ENCODE measurements at places on chromosomes 6 and 20.

DNA sequence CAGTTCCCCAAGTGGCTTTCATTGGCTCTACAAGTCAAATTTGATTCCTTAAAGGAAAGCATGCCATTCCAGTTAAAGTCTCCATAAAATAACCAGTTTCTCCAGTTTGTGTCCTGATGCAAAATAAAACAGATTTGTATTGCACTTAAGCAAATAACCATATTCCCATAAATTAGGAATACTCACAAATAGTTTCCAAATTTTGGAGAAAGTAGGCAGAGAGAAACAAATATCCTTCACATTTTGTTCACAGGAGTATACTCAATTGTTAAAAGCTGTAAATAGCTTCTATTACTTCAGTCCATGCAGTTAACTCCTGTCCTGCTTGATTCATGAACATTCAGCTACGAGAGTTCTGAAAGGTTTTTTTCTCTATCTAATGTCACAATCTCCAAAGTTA, 281.4 kb upstream of the RGS17 start:
- DNase-seq: no peak

GRCh38 chr6:85449818-85450759, at the start of gene NT5E:
NT5E (plus strand) TSS chr6:85450083; CDS start chr6:85450140, 57 bp downstream.
- peak; percentile 87 for DNase-seq

GRCh38 chr6:111714416-111715270, 109.0 kb upstream of the TRAF3IP2 start:
- DNase-seq: no peak

DNA sequence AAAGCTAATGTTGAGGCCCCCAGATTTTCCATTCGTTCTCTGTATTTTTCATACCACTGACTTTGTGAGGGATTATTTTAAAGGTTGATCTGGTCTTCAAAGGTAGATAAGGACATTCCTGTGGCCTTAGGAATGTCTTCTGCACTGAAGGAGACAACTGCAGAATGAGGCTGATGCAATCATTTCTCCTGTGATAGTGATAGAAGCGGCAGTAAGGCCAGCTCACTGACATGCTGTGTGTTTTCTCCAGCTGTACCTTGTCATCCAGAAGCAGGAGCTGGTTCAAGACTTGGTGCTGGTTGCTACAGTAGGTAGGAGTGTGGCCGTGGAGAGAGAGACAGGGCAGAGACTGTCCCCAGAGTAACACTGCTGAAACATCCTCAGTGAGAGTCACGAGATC, 53.8 kb downstream of the DCBLD1 start:
- peak; percentile 77 for DNase-seq

GRCh38 chr6:130050230-130050629, 31.8 kb downstream of the L3MBTL3 start:
- DNase-seq: no peak

DNA sequence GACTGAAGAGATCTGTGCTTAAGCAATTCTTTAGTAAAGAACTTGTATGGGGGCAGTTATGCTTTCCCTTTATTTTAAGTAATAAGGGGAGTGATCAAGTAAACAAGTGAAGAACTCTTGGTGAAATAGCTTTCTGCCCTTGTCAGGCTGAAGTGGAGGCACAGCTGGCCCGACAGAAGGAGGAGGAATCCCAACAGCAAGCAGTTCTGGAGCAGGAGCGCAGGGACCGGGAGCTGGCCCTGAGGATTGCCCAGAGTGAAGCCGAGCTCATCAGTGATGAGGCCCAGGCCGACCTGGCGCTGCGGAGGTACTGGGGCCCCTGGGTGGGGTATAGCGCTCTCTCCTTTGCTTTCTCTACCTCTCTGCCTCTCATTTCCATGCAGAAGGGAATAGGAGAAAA, 143.3 kb downstream of the MYO6 start:
- DNase-seq: no peak

GRCh38 chr6:85252085-85252484, 197.8 kb upstream of the NT5E start:
- no peak for DNase-seq

DNA sequence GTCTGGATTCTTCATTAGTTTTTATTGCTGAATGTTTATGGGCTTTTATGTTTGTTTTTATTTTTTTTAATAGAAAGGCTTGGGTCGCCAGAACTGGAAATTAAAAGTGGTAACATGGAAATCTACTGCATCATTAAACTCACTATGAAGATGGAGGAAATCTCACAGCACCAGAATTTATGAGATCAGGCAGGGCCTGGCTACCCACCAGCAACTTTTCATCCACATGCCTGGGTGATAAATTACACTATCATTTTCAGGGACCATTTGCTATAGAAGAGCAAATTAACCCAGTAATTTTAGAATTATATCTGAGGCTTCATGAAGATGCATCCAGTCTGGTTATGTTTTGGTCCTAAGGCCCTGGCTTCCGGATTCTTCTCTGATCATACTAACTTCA, 57.8 kb upstream of the PLCB4 start:
- no peak for DNase-seq

- no peak for DNase-seq
Measured at GRCh38 chr6:65707126-65707826, at the start of gene EYS. EYS (minus strand) TSS chr6:65707226; CDS start chr6:65495410, 211,816 bp downstream.

- DNase-seq: no peak
Measured at GRCh38 chr20:8413691-8414090, 281.6 kb downstream of the PLCB1 start.

DNA sequence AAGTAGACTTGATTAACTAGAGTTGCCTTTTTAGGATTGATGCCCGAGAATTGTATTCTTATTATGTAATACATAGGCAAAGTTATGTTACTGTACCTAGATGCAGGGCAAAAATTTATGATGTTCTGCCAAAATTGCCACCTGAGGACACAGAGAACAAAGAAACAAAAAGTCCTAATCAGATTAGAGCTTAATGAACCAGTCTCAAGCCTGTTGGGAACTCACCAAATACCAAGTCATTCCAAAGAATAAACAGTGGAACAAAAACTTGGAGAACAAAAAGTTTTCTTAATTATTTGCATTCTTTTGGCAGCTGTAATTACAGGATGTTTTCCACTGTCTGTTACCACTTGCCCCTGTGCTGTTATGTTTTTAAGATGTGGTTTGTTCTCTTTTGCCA, 154.7 kb upstream of the SGK1 start:
- DNase-seq: no peak

DNA sequence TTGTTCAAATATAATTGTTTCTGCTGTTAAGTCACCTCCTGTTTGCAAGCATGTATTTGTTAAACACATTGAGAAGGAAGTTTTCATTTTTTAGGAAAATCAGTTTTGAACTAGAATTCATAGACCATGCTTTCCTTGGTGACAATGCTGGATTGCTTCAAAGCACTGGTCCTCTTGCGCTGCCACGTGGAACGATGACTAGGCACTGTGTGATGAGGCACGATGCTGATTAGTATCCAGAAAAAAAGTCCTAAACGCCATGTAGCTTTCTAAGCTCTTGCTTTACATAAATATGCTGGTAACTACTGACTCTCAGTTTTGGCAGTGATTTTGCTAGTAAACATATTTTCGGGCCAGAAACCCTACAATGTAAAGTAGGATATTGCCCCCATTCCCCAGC, 11.1 kb upstream of the EXOC2 start:
- DNase-seq: no peak

DNA sequence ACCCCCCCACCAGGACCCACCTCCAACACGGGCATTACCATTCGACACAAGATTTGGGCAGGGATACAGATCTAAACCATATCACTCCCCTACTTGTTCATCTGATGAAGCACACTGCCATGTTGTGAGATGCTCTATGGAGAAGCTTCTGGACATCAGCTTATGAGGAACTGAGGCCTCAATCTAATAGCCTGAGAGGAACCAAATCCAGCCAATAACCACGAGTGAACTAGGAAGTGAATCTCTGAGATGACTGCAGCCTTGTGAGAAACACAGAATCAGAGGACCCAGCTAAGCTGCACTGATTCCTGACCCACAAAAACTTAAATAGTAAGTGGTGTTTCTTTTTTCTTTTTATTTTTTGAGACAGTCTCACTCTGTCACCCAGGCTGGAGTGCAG, 21.6 kb upstream of the ZBTB2 start:
- DNase-seq: no peak

- no peak for DNase-seq
Measured at GRCh38 chr6:20700375-20700774, 166.1 kb downstream of the CDKAL1 start.

- DNase-seq: no peak
Measured at GRCh38 chr6:89414215-89414614, 2.1 kb upstream of the RRAGD start.

DNA sequence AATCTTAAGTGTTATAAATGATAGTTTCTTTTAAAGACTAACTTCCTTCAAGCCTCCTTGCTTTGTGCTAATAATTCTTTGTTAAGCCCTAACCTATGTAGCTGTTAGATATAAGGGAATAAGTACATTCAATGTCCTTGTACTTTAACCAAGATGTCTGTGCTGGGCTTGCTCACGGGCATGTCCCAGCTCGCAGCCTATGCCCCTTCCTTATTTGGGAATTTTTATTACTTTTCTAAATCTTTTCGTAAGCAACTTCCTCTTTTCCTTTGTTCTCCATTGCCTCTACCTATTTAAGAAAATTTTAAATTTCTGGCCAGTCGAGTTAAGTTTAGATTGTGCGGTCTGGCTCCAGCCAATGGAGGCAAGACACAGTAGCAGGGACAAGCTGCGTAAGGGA, 26.0 kb upstream of the CDK19 start:
- DNase-seq: no peak

DNA sequence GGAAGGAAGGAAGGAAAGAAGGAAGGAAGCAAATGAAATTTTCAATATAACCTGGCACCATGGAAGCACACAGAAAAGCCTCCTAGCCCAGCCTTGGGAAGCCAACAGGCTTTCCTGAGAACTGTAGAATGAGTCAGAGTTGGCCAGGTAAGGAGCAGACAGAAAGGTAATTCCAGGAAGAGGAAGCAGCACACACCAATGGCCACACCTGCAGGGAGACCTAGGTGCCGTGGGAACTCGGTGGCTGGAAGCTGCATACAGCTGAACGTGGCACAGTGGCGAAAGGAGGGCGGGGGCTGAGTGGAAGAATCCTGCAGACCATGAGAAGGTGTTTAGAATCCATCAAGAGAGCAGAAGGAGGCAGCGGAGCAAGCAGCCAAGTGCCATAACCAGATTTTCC, 224.8 kb upstream of the RREB1 start:
- no peak for DNase-seq

GRCh38 chr6:88367248-88367647, 201.1 kb upstream of the CNR1 start:
- DNase-seq: no peak

- DNase-seq: no peak
Measured at GRCh38 chr20:36392989-36393388, 86.8 kb downstream of the DLGAP4 start.

DNA sequence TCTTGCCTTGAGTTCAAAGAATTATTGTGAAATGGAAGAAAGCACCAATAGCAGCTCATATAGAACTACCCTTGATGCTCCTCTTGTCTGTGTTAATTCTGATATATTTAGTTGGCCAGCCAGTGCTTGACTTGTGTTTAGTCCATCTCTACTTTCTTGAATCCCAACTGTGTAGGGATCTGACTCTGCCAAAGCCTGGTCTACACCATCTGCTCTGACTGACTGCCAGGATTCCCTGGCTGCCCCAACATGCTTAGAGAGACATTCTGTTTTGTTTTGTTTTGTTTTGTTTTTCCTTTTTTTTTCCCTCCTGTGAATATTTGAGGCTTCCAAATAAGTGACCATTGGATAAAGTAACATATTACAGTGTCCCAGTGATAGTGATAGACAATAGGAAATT, 953.7 kb upstream of the MANEA start:
- DNase-seq: no peak

- DNase-seq: no peak
Measured at GRCh38 chr6:98823428-98824161, 10.8 kb upstream of the POU3F2 start.

DNA sequence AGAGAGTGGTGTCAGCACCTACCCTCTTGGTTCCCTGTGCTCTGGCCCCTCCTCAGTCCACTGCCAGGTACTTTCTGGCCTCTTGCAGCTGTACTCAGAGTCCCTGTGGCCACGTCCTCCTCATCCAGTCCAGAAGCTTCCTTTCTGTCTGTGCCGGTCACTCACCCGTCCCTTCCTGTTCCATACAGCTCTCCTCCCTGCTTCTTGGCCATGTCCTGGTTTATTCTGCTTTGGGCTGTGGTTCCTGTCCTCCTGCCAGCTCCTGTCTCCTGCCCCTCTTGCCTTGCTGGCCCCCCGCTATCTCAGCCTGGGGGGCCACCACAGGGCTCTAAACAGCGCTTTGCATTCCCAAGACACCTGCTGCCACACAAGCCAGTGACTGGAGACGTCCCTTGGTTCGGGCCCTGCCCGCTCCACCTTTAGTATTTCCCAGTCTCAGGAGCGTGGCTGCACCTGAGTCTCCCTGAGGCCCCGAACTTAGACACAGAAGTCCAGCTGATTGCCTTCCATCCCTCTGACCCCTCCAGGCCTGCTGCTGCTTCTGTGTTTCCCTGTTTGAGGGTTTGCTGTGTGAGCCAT, 15.5 kb upstream of the RBM38 start:
- DNase-seq: no peak

Data from trophoblast cell (in vitro differentiated cells and primary cell).